Calu3 (cell line): ENCODE measurements at places on chromosomes 2 and 18.

- peak; percentile 90 for DNase-seq
Observed at GRCh38 chr2:168216351-168217005, 30.9 kb downstream of the STK39 start.

- no peak for DNase-seq
Observed at GRCh38 chr2:127101756-127102477, 5.0 kb downstream of the BIN1 start.

DNA sequence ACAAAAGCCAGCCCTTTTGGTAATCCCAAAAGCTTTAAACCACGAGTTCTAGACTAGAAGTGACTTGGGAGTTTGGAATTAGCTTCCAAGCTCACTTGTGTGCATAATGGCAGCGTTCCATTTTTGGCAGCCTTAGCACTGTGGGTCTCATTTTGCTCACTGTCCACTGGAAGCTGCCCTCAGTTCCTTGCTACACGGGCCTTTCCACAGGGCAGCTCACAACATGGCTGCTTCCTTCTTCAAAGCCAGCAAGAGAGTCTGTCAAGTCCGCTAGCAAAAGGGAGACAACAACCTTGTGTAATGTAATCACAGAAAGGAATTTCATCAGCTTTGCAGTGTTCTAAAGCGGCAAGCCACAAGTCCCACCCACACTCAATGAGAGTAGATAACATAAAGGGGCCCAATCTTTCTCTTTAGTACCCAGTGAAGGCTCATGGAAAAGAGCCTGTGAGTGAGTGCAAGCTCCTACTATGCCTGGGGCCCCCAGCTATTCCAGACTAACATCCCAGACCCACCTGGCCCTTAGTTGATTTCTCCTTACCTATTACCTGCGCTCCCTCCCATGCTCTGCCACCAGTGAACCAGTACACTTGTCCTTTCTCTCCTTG, 239.7 kb upstream of the FBXO11 start:
- DNase-seq = no peak

DNA sequence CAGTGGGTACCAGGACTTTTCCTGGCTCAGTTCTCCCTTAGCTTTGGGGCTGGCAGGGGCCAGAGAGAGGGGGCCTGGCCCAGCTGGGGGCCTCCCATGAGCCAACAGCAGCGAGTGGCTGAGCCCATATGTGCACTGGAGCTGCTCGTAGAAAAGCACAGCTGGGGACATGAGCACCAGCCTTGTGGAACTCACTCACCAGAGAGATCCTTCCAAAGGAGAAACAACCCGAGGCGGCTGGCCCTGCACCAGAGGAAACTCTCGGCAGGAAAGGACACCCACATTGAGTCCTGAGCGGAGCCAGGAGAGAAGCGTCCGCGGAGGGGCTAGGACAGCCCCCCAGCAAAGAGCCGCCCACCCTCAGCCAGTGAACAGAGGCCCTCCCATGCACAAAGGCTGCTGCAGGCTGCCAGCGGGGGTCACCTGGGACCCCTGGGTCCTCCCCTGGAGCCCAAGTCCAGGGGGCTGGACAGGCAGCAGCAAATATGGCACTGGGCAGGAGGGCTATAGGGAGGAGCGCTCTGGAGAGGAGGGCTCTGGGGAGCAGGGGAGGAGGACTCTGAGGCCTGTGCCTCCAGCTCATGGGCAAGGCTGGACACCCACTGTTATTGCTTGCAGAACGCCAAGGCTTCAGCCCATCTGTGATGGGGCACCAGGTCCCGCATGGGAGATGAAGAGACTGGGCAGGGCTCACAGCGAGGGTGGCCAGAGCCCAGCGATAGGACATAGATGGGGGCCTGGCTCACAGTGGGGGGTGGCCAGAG, 42.1 kb upstream of the SNED1 start:
- no peak for DNase-seq
